ENCODE measurements at places on chromosomes 11 and 22.

DNA sequence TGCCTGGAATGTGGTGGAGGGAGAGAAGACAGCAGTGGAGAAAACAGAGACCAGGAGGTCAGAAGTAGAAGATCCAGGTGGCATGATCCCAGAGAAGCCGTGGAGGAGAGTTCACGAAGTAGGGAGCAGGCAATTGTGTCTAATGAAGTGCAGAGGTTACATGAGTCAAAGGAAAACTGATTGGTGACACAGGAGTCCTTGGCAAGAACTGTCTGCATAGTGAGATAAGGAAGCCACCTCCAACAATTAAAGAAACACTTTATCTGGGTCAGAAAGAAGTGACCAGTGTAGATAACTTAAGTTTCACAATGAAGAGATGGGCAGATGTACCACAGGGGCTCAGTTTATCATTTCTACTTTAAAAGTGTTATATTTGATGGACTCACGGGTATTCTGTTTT is 57.0 kb upstream of the PTH start:
- H3K27me3 ChIP-seq = no peaks in the 10 kb centered on the region
- no peak overlapping the region for H3K4me3 ChIP-seq
- no peak for DNase-seq
- peaks cover 6% of the 10 kb centered on the region for H3K4me1 ChIP-seq

- no peaks in the 10 kb centered on the region for H3K36me3 ChIP-seq
- no peak for DNase-seq
- H3K4me3 ChIP-seq = no peak overlapping the region
- H3K27ac ChIP-seq = no peak overlapping the region
These were observed 186.0 kb upstream of the CTSC start for GRCh38 chr11:88523386-88524071.

DNA sequence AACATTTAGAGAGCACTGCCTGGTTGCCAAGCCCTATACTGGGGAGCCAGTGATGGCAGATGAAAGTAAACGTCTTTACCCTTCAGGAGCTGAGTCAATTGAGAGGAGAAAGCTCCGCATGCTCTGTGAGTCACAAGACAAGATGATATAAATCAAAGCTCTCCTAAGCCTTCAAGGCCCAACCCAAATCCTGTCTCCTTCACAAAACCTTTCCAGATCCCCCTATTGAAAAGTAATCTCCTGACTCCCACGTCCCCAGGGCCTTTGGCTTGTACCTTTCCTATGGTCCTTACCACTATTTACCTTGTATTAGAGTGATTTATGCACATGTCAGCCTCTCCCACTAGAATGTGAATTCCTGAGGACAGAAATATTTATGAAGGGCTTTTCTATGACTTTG is 230.1 kb upstream of the TENM4 start:
- H3K4me3 ChIP-seq = no peak overlapping the region
- H3K36me3 ChIP-seq = no peaks in the 10 kb centered on the region
- no peaks in the 10 kb centered on the region for H3K4me1 ChIP-seq

DNA sequence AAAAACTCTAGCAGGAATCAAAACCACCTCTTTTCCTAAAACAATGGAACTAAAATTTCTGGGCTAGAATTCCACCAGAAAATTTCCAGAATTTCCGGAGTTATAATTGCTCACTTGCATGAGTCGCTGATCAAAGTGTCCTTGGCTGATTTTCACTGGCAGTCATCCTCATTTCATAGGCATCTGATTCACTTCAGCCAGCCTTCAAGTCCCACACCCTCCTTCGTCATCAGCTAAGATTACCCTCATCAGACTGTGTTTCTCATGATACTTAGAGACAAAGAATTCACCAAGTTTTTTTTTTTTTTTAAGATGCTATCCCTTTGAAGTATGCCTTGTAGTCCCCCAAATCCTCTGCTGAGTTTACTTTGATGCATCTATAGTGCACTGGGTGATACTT is 71.5 kb upstream of the RAB38 start:
- no peaks in the 10 kb centered on the region for H3K4me1 ChIP-seq
- H3K27ac ChIP-seq = no peak overlapping the region
- H3K27me3 ChIP-seq = no peaks in the 10 kb centered on the region
- H3K36me3 ChIP-seq = no peaks in the 10 kb centered on the region

DNA sequence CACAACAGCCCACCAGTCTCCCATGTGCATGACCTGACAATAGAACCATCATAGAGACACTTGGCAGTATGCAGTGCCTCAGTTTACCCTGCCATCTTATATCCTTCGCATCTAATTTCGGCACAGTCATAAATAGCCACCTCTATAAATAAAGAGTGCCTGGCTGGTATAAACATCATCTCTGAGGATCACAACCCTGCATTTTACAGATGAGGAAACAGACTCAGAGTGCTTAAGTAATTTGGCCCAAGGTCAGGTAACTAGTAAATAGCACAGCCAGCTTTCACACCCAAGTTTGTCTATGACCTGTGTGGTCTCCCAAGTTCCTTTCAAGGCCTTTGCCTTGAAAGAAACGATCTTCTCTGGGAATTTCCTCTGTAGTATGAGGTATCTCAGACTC is 44.6 kb downstream of the CYB5R2 start:
- no peaks in the 10 kb centered on the region for H3K27me3 ChIP-seq
- no peak overlapping the region for H3K27ac ChIP-seq
- H3K4me1 ChIP-seq = no peaks in the 10 kb centered on the region
- peaks cover 100% of the 10 kb centered on the region for H3K36me3 ChIP-seq

DNA sequence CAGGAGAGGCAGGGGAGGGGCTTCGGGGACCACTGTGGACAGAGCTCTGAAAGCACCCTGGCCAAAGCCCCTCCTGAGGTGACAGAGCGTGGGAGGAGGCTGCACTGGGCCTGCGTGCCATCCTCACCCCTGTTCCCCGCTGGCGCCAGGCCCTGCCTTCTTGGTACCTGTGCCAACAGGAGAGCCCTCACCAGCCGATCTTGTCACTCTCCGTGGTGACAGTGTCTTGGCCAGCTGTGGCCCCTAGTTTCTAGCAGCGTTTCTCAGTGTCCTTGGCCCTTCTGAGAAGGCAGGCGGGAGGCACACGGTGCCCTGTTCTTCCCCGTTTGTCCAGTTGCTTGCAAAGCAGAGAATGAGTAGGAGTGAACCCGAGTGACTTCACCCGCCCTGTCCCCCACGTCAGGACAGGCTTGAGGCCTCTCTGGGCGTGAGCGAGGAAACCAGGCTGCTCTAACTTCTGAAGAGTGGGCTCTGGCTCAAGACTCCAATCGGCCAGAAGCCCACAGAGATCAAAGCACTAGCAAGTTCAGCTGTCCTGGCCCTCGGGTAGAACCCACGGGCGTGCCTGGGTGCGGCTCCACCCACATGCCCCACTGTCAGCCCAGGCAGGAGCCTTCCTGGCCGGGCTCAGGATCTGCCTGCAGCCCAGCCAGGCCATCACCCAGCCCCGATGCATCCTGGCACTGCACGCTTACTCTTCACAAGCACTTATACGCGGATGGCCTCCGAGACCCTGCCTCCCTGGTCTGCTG is 60.2 kb upstream of the EMID1 start:
- peaks cover 2% of the 10 kb centered on the region for H3K4me1 ChIP-seq
- H3K4me3 ChIP-seq = no peak overlapping the region
- no peaks in the 10 kb centered on the region for H3K27me3 ChIP-seq
- no peaks in the 10 kb centered on the region for H3K36me3 ChIP-seq
- no peak for DNase-seq

Data from endodermal cell (in vitro differentiated cells).